ENCODE measurements at places on chromosomes 3 and 15.

DNA sequence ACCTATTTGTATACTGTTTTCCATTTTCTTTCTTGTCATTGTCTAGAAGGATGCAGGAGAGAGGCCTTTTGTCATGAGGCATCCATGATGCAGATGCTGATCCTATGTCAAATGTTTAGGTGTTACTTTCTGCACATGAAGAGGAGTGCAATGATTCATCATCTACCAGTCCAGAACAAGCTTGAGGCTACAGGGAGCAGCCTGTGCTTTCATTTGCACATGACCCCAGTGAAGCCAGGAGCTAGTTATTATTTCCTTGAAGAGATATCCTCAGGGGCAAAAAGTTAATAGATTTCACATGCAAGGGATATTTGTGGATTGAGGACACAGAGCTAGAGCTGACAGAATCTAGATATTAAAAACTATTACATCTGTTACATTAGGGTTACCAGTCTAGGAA, 204.4 kb upstream of the TGFBR2 start:
- no peak for DNase-seq

- DNase-seq: no peak
These were observed 43.2 kb upstream of the CSTA start for GRCh38 chr3:122281891-122282290.

DNA sequence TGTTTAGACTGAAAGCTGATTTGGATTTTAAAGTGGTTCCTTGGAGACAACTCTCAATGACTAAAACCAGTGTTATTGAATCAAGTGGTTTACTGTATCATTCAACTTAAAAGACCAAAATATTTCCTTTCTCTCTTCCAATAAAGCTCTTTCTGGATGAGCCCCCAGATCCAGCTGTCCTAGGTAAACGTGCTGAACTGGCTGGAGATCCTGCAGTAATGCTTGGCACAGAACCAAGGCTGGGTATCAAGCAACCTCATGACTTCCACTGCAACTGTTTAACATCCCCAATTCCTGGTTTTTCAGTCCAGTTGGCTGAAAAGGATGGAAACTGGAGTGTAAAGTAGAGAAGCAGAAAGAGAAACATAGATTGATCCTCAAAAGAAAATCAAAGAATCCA, 28.9 kb downstream of the SEC22C start:
- no peak for DNase-seq

DNA sequence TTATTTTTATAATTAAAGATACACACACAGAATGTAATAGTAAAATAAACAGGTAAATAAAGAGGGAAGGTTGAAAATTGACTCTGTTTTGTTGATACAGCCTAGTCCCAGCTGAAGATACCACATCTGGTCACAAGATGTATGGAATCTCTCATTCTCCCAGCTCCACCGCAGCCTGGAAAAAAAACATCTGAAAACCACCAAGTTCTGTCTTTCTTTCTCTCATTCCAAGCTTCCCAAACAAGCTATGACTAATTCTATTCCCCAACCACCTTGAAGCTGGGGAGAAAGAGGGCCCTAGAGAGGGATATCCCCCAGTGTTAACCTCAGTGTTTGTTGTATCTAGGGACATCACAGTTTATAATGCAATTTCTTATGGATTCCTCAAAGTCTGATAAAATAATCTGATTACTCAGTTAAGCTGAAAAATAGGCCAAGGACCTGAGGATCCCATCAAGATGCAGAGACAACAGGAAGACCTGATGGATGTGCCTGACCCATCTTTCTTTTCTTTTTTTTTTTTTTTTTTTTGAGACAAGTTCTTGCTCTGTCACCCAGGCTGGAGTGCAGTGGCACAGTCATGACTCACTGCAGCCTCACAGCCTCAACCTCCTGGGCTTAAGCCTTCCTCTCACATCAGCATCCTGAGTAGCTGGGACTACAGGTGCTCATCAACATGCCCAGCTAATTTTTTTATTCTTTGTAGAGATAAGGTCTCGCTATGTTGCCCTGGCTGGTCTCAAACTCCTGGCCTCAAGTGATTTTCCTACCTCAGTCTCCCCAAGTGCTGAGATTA, 38.1 kb downstream of the SRGAP3 start:
- no peak for DNase-seq

DNA sequence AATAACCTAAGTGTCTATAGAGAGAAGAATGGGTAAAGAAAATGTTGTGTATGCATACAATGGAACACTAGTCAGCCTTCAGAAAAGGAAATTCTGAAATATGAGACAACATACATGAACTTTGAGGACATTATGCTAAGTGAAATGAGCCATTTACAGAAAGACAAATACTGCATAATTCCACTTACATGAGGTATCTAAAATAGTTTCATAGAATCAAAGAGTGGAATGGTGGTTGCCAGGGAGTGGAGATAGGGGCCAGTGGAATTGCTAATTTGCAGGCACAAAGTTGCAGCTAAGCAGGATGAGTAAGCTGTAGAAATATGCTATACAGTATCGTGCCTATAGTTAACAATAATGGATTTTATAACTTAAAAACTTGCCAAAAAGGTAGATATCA, 779.6 kb upstream of the ARPP21 start:
- no peak for DNase-seq
